ENCODE measurements at places on chromosomes 6 and 20.
A peak's percentile ranks its signal among the peaks of the same experiment; 100 is the strongest.

DNA sequence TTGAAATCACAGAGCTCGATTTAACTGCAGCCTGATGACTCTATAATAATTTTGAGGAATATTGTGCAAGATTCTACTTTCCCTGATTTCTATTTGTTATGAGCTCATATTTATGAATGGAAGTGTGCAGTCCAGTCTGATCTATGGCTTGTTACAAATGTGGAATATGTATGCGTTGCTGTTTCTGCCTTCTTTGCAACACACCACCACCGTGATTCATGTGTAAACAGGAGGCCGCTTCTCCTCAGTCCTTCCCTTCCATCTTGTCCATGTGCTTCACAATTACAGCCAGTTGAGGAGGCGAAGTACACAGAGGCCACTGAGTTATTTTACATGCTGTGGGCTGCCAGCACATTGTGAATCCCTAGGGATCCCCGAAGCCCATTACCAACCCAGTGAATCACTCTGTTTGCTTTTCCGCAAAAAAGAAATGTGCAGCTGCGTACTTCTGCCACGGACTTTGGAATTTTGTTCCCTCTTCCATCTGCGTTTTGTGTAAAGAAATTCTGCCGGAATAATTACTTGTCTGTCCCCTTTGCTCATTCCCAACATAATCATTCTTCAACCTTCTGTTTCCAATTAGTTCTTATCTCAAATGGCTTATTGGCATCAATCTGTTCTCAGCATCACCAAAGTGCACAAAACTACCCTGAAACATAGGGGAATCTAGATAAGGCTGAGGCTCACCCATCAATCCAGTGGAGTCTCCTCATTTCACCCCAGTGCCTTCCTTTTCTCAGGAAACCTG lies 551.6 kb upstream of the CITED2 start:
- DNase-seq, result no peak

GRCh38 chr6:89035252-89036101 lies 45.1 kb upstream of the PNRC1 start:
- peak; percentile 93 for DNase-seq

DNA sequence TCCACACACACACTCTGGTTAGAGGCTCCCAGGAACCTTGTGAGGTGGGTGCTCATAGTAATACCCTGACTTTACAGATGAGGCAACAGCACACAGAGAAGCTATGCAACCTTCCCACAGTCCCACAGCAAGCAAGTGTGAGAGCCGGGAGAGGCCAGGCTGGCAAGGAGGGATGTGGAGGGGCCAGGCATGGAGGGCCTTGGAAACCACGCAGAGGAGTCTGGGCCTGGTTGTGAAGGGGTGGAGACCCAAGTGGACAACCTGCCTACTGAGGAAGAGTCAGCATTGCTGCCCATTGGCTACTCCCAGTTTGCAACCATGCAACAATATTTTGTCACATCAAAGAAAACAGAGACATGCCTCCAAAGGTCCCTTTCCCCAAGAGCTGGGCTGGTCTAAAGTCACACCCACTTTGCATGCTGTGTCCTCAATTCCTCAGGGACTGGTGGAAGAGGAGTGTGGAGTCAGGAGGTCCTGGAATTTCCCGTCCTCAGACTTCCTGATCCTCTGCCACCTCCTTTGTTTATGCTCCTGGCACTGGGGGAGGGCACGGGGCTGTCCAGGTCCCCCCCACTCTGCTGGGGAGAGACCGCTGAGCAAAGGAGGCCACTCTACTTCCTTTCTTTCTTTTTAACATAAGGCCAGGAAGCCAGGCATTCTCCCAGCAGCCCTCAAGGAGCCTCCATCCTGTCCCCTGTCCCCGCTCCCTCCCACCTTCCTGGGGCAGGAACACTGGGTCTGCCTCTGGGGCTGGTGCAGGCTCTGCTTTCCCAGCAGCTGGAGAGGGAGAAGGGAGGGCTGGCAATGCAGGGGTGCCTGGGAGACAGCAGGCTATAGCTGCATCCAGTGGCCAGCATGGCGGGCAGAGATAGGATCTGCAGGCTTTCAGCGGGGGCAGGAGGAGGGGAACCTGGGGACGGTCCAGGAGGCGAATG lies 68.3 kb downstream of the NOL4L start:
- DNase-seq, result no peak

- DNase-seq, result no peak
These were observed 68.0 kb downstream of the FKBP5 start for GRCh38 chr6:35620706-35621105.
